EH (cell line): ENCODE measurements at places on chromosomes 13 and 19.
A peak's percentile ranks its signal among the peaks of the same experiment; 100 is the strongest.

DNA sequence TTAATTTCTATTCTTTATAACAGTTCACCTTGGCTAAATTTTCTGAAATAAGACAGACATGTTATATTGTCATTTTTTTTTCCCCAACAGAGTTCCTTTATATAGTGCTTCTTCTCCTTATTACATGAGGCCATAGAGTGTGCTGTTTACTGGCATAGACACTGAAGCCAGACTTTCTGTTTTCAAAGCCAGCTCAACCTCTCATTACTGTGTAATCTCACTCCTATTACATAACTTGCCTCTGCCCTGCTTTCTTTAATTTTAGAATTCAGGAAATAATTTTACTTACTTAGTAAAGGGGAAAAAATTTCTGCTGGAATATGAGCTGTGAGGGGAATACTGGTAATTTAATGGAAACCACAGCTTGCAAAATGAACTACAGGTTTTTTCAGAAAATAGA lies 1380.4 kb downstream of the SLITRK1 start:
- peak; percentile 6 for DNase-seq

DNA sequence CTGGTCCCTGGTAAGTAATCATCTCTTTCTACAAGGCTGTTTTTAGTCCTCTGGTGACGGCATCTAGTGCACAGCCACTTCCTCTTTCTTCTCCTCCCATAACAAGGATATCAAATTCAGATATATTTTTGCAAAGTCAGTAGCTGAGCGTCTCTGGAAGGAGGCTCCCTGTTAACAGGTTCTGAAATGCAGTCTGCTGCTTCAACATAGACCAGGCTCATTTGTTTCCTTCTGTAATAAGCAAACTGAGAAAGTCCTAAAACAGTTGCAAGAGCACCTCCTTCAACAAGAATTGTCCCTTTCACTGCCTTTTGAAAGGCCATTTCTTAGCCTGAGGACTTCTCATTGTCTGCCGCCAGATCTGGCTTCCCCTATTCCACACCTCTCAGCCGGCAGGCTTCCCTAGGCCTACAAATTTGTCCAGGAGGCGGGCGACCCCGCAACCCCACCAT lies 7.4 kb upstream of the ZSCAN5A start:
- DNase-seq, result no peak

DNA sequence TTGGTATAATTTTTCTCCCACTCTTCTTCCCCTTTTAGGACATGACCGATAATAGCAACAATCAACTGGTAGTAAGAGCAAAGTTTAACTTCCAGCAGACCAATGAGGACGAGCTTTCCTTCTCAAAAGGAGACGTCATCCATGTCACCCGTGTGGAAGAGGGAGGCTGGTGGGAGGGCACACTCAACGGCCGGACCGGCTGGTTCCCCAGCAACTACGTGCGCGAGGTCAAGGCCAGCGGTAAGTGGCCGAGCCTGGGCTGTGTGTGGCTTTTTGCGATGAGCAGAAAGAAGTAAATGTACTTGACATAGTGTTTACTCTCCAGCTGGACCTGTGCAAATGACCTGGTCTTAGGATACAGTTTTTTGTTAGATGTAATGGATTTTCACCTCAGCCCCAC lies 102.5 kb downstream of the ARHGEF7 start:
- DNase-seq, result no peak

DNA sequence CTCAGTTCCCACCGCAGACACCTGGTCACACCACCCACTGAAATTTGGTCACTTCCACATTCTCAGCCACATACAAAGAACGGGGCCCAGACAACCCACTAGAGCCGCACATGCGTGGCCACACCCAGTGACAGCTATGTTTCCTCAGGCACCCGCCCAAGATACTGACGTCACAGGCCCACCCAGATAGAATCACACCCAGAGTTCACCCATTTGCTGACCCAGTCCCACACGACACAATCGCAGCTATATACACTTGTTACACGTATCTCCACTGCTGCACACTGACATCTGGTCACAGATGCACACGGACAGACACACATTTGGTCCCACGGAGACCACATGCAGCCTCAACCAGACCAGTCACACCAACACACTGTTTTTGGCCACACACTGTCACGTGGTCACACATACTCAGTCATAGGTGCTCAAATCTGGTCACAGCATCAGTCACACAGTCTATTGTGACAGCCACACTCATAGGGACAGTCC lies 2.9 kb downstream of the NUMBL start:
- peak; percentile 85 for DNase-seq

DNA sequence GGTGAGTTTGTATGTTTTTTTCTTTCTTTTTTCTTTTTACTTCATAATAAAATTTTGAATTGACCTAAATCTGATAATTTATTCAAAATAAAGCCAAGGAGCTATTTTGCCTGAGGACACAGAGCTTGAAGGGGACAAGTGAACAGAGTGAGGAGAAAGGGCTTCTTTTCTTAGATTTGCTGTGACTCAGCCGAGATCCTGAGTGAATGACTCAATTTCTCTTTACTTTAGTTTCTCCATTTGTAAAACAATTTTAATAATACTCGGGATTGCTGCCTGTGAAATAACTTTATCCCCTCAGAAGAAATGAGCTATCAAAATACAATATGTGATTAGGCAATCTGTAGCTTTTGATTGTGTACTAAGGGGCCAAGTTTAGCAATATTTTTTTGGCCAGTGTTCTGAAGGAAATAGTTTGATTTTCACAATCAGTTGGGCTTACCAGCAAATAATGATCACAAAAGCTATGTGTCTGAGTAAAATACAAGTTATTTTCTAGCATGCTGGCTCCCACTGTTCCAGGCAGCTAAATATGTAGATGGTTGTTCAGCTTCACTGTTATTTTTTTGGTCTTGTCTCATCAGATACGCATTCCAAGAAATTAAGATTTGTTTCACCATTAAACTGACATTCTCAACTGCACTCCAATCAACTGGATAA lies 437.5 kb downstream of the FGF9 start:
- no peak for DNase-seq

- no peak for DNase-seq
Measured at GRCh38 chr19:10499550-10500246, 3.5 kb downstream of the KEAP1 start.

DNA sequence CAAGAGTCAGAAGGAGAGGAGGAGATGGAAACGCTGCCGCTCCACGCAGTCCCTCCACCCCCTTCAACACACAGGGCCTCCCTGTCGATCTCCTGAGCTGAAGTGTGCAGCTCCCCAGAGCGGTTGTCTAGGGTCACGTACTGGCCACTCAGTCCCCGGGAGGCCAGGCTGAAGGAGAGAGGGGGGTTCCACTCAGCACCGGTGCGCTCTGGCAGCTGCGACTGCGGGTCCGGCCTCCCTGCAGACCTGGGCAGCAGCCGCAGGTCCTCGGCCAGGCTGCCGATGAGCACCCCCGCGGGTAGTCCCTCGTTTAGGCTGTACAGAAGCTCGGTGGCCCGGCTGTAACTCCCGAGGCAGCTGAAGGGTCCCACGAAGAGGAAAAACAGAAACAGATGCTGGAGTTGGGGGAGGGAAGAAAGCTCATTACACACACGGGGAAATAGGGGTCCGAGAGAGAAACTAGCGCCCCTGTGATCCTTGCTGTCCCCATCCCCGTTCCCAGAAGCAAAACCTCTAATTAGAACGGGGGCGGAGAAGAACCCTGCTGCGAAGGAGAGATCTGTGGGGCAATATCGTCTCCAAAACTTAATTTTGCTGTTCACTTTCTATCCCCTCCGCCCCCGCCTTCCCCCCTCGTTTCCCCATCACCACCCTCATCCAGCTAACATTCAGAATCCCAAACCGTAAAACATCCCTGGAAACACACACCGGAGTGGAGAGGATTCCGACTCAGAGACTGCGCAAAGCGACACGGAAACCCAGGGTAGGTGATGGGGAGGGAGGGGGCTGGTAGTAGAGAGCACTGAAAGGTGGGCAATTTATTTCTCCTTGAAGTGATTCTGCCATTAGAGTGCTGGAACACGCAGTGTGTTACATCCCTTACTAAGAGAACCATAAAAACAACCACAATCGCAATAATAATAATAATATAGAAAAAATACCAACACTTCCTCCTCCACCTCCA lies 1.8 kb downstream of the PCDH20 start:
- no peak for DNase-seq

GRCh38 chr19:3146677-3147100 lies 10.9 kb downstream of the GNA15 start:
- DNase-seq, result no peak

GRCh38 chr13:105220063-105220462 lies 1315.4 kb downstream of the EFNB2 start:
- DNase-seq, result peak; percentile 52
